ENCODE measurements at places on chromosomes 1 and 21. TPM values are rescaled to one million over a fixed set of nuclear protein-coding genes. Genes with fewer than 3 reads are reported as not detected.

DNA sequence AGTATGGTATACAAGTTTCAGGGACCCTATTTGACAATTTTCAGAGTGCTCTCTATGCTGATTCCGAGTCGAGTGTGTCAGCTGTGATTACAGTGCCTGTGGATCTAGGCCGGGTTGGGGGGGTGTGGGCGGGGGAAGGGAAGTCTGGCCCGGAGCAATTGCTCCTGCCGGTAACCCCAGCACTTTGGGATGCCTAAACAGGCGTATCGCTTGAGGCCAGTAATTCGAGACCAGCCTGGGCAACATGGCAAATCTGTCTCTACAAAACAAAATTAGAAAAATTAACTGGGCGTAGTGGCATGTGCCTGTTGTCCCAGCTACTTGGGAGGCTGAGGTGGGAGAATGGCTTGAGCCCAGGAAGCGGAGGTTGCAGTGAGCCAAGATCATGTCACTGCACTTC, 1.6 kb upstream of the IL10RB start:
- no peaks in the 10 kb centered on the region for H3K27me3 ChIP-seq
- no peaks in the 10 kb centered on the region for H3K36me3 ChIP-seq
- H3K4me3 ChIP-seq = no peak overlapping the region
- H3K27ac ChIP-seq = no peak overlapping the region
- peaks cover 7% of the 10 kb centered on the region for H3K4me1 ChIP-seq

DNA sequence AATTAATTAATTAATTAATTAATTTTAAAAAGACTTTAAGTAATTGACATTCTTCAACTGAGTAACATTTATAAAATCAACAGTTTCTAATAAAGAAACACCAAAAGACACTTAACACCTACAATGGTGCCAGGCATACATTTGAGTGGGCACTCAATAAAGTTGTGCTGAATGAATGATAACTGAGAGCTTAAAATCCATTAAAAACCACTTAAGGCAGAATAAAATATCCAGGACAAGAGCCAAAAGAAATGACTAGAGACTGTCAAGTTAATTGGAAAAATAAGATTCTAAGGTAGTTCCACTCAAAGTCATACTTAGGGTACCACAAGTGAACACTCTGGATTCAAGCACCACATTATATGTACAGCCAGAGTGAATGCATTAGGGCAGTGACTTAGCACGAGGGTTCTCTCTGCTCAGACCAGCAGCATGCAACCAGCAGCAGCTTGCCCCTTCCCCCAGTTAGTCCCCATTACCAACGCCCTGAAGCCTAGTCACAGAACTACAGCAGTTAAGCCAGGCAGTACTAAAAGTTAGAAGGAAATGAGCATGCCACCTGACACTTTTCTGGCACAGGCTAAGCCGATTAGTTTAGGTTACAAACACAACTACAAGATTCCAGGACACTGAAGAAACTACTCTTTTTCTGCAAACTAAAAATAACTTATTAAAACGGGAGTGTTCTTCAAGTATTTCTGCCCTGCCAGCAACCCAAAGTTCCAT, 46.5 kb downstream of the LUZP1 start:
- H3K4me3 ChIP-seq = no peak overlapping the region
- peaks cover 21% of the 10 kb centered on the region for H3K4me1 ChIP-seq

DNA sequence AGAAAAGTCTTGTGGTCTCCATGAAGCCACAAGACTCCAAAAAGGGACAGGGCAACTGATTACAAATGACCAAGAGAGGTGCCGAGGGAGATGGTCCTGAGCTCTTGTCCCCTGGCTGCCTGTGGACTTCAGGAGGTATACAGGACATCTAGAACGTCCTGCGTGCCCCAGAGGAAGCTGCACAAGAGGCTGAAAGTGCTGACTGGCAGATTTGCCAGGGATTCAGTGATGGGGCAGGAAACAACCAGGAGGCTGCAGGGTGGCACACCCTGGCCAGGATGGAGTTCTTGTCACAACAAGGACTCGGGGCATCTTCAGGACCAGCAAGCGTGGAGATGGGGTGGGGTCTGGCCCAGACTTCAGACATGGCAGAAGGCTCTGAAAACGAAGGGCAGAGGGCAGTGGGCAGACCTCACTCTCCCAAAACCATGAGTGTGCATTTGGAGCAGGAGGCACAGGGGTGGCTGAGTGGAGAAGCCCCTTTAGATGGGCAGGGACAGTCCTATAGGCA, 13.4 kb upstream of the PKP1 start:
- DNase-seq = no peak
- no peak overlapping the region for H3K27ac ChIP-seq
- H3K4me1 ChIP-seq = no peaks in the 10 kb centered on the region
- H3K36me3 ChIP-seq = no peaks in the 10 kb centered on the region
- no peaks in the 10 kb centered on the region for H3K27me3 ChIP-seq

- no peak for DNase-seq
- H3K4me1 ChIP-seq = no peaks in the 10 kb centered on the region
- no peaks in the 10 kb centered on the region for H3K36me3 ChIP-seq
- no peak overlapping the region for H3K4me3 ChIP-seq
- no peaks in the 10 kb centered on the region for H3K27me3 ChIP-seq
Observed at GRCh38 chr1:4046836-4047461, 146.9 kb upstream of the C1orf174 start.

The GJA8 gene
- total RNA-seq = not detected

Data from hepatocyte (in vitro differentiated cells).